Posterior cingulate gyrus (tissue), 11 donors: ENCODE measurements at places on chromosomes 4 and X.
A peak's percentile ranks its signal among the peaks of the same experiment; 100 is the strongest.

DNA sequence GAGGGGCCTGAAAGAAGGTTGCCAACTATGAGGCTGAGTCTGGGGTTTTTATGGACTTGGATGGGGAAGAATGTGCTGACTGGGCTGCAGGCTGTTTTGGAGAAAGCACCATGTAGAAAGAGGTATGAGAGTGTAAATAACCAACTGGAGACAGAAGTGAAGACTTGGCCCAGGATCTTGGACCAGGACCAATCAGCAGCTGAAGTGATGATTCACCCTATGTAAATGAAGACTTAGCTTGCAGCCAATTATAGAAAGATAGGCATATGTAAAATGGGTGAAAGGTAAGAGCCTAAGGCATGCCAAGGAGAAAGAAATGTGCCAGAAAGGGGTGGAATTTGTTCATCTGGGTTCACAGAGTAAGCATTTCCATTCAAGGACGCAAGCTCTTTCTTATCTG, 856.7 kb upstream of the PRKX start:
- peak; percentile 4 for DNase-seq

- DNase-seq: no peak
Measured at GRCh38 chr4:148874331-148874730, 432.1 kb upstream of the NR3C2 start.

DNA sequence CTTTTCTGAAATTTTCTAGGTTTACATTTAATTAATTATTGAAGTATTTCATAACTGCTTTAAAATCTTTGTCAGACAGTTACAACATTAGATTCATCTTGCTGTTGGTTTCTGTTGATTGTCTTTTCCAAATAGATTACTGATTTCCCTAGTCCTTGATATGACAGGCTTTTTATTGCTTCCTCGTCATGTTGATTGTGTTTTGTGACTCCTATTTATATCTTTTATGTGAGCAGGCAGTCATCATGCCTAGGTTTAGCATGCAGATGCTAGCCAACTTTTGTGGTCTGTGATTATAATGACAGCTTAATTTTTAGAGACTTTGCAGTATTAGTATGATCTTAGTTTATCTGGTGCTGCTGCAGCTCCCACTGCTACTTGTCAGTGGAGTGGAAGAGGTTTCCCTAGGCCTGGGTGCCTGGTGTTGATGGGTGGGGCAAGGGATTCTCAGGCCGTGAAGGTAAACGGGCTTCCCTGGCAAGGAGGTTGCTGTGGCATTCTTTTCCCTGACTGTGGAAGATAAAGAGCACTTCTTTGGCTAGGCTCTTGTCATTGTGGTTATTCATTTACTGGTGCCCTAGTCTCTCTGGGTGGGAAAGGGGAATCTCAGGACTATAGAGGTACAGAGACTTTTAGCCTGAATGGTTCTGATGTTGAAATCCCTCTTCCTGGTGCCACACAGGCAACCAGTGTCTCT, 65.7 kb downstream of the SERPINA7 start:
- DNase-seq: no peak

- DNase-seq: no peak
Measured at GRCh38 chrX:77937291-77937690, 26.8 kb downstream of the ATP7A start.

- DNase-seq: no peak
Measured at GRCh38 chr4:108140328-108140727, 28.4 kb downstream of the LEF1 start.
